ENCODE measurements at places on chromosomes 1 and 21. TPM values are rescaled to one million over a fixed set of nuclear protein-coding genes. Genes with fewer than 3 reads are reported as not detected.

GRCh38 chr1:16187748-16188401 lies 24.6 kb downstream of the ARHGEF19 start:
- no peaks in the 10 kb centered on the region for H3K36me3 ChIP-seq
- peaks cover 4% of the 10 kb centered on the region for H3K4me1 ChIP-seq
- no peak overlapping the region for H3K27ac ChIP-seq
- H3K27me3 ChIP-seq: peaks cover 6% of the 10 kb centered on the region

DNA sequence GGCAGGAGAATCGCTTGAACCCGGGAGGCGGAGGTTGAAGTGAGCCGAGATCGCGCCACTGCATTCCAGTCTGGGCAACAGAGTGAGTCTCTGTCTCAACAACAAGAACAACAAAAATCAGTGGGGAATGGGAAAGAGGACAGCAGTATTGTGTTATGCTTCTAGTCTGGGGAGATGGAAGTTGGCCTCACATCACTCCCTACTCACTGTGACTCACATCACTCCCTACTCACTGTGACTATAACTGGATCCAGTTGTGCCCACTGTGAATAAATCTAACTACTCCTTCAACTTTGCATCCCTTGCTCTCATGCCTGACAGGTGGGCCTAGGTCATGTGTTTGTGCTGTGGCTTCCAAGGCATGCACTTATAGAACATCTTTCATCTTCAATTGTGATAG lies 285.4 kb upstream of the USP24 start:
- DNase-seq: no peak
- H3K4me3 ChIP-seq: no peak overlapping the region
- peaks cover 10% of the 10 kb centered on the region for H3K27me3 ChIP-seq
- no peaks in the 10 kb centered on the region for H3K36me3 ChIP-seq
- no peaks in the 10 kb centered on the region for H3K4me1 ChIP-seq
- no peak overlapping the region for H3K27ac ChIP-seq

The PPM1J gene
- total RNA-seq: 2.8 TPM

- H3K4me1 ChIP-seq: no peaks in the 10 kb centered on the region
- peaks cover 3% of the 10 kb centered on the region for H3K36me3 ChIP-seq
- DNase-seq: no peak
- no peak overlapping the region for H3K4me3 ChIP-seq
- H3K27ac ChIP-seq: no peak overlapping the region
Observed at GRCh38 chr1:247437551-247438505, 20.1 kb downstream of the OR2B11 start.

The ROR1 gene
- total RNA-seq: not detected

GRCh38 chr1:3690282-3691065 lies 38.2 kb downstream of the TP73 start:
- H3K27ac ChIP-seq: no peak overlapping the region
- no peak for DNase-seq
- no peaks in the 10 kb centered on the region for H3K36me3 ChIP-seq

The CCDC181 gene
- total RNA-seq: not detected

DNA sequence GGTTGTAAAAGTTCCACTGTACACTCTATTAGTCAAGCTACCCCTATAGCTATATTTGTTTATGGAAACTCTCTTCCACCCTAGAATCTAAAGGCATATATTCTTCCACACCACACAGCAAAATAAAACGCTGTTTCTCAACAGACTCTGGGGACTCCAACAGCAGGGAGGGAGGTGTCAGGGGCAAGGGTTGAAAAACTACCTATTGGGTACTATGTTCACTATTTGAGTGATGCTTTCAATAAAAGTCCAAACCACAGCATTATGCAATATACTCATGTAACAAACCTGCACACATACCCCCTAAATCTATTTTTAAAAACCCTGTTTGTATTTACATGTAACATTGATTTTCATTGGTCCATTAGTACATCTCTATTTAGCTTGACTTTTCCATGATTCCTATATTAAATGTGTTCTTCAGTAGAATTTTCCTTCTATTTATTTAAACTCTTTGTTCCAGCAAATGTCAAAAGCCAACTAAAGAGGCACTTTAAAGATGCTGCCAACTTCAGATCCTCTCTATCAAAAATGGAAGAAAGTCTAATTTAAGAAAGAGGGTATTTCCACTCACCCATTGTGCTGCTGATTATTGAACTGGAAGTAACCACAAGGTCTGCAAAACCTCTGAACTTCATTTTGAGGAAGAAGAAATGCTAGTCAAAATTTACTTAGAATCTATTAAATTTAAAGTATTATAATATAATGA lies 26.2 kb downstream of the RGS7 start:
- no peaks in the 10 kb centered on the region for H3K36me3 ChIP-seq
- DNase-seq: no peak
- no peaks in the 10 kb centered on the region for H3K27me3 ChIP-seq
